ENCODE measurements at places on chromosomes 16 and 17.

DNA sequence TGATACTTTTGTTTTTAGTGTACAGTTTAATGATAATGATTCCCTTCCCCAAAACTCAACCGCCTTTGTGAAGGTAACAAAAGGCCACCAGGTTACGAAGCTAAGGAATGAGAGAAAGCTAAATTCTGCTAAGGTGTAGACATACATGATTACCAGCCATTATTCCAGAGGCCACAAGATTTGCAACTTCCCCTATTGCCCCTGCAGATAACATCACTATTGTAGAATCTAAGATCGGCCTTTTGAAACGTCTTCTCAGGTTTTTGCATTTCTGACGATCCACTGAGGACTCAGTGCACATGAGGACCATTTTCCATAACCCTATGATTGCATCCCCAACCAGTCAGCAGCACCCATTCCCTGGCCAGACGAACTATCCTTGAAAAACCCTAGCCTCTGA is 33.9 kb upstream of the SNN start:
- no peak for DNase-seq

DNA sequence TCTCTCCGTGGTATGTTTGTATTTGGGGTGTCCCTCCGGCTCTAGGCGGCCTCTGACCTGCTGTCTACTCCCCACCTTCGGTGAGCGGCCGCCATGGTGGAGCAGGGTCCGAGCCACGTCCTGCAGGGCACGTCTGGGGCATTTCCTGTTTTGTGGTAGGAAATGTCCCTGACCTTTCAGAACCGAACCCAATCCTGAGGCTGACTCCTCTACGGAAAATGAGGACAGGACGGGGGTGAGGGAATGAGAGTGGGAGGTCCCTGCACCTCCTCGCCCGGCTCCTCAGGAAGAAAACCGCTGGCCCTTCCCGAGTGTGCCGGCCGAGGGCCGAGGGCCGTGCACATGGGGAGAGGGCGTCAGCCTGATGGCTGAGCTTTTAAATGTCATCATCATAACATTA is 45.8 kb downstream of the WDR45B start:
- DNase-seq: no peak

DNA sequence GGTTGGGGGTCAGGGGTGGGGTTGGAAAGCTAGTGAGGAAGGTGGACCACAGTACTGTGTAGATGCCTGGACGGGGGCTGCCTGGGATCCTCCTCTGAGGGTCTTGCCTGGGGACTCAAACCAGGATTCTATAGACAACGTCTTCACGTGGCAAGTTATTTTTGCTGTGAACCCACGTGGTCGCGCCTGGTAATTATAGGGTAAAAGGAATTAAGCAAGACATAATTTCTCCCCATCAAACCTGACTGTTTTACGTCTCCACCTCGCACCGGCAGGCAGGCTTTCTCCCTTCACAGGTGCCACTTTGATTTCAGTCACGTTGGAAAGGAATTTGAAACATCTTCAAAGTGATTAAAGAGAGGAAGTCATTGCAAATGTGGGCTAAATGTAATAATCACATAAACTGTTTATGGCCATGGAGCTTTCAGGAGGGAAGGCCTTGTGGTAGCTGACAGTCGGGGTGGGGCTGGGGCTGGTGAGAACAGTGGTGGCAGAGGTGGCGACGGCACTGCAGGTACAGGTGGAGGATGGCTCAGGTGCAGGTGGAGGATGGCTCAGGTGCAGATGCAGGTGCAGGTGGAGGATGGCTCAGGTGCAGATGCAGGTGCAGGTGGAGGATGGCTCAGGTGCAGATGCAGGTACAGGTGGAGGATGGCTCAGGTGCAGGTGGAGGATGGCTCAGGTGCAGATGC is 197.1 kb upstream of the NLRP1 start:
- DNase-seq: no peak

DNA sequence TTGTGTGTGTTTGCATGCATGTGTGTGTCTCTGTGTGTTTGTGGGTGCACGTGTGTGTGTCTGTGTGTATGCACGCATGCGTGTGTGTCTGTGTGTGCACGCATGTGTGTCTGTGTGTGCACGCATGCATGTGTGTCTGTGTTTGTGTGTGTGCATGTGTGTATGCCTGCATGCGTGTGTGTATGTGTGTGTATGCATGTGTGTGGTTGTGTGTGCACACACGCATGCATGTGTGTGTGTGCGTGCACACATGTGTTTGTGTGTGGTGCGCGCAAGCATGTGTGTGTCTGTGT is 239.9 kb upstream of the TNRC6C start:
- no peak for DNase-seq

- DNase-seq: no peak
Measured at GRCh38 chr17:46977348-46977747, 1.7 kb downstream of the RPRML start.

DNA sequence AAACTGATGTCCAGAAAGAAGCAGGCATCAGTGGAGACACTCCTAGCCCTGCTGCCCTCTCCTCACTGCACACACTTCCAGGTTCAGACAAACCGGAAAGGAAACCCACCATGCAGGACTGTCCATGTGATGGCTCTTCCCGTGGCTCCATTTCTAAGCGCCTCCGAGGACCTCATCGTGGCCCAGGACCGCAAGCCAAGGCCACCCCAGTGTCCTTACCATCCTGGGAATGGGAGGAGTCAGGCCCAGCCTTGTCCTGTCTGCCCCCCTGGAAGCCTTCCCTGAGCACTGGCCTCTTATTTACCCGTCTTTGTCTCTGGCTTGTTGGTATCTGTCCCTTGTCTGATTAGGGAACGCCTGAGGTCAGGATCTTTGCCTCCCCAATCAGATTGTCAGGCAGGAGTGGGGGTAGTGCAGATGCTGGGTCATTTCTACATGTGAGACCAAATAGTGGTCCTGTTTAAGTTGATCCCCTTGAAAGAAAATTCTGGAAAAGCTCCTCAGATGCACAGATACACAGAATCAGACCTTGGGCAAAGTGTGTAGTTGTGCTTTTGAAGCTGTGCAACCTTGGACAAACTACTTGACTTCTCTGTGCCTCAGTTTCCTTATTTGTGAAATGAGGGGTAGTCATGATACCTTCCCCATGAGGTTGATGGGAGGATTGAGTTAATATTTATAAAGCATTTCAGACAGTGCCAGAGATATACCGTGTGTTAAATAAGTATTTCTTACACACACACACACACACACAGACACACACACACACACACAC is 744 bp downstream of the TAC4 start:
- DNase-seq: no peak

GRCh38 chr16:80909720-80910119 is 97.0 kb downstream of the CMC2 start:
- DNase-seq: no peak

GRCh38 chr17:65268832-65269231 is 131.7 kb downstream of the RGS9 start:
- DNase-seq: no peak

GRCh38 chr16:56192986-56193945 is 2.0 kb downstream of the GNAO1 start:
- DNase-seq: no peak

GRCh38 chr16:57305159-57305811 is 20.8 kb upstream of the PLLP start:
- DNase-seq: no peak

- no peak for DNase-seq
Measured at GRCh38 chr16:87765776-87766484, at the start of gene KLHDC4. TSS of gene KLHDC4 (minus strand) at chr16:87765986. CDS start at chr16:87765890, 96 bp downstream.

GRCh38 chr17:50272711-50273653 is 1.3 kb upstream of the TMEM92 start:
- no peak for DNase-seq

GRCh38 chr16:2004795-2005517 is 4.7 kb downstream of the ZNF598 start:
- no peak for DNase-seq

DNA sequence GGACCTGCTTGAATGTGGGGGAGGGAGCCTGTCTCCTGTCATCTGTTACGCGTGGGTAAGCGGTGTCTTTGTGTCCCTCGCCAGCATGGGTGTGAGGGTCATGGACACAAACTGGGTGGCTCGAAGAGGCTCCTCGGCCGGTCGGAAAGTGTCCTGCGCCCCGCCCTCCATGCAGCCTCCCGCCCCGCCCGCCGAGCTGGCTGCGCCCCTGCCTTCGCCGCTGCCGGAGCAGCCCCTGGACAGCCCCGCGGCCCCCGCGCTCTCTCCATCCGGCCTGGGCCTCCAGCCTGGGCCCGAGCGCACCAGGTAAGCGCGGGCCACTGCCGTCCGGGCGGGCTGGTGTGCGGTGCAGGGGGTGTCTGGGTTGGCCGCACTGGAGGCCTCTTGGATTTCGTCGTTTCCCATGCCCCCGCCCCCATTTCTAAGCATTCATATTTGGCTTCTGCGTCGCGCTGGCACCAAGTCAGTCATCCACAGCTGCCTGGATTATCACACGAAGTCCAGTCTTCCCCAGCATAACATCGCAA is 43.8 kb downstream of the ELAC2 start:
- no peak for DNase-seq

GRCh38 chr17:28899212-28899815 is 1.8 kb upstream of the FLOT2 start:
- DNase-seq: no peak

GRCh38 chr17:36149296-36149820 is 27.1 kb downstream of the TBC1D3B start:
- DNase-seq: no peak

DNA sequence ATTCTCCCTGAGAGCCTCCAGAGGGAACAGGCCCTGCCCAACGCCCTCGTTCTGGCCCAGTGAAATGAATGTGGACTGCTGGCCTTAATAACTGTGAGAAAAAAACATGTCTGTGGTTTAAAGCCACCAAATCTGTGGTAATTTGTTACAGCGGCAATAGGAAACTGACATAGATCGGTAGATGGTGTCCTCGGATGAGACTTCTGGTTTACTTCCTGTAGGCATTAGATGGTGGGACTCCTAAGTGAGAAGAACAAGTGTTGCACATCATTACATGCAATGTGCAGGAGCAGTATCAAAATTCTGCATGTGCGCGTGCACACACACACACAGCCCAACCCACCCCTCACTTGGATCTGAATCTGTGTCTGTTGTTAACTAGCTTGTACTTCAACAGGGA is 42.0 kb downstream of the CDK5R1 start:
- DNase-seq: no peak

DNA sequence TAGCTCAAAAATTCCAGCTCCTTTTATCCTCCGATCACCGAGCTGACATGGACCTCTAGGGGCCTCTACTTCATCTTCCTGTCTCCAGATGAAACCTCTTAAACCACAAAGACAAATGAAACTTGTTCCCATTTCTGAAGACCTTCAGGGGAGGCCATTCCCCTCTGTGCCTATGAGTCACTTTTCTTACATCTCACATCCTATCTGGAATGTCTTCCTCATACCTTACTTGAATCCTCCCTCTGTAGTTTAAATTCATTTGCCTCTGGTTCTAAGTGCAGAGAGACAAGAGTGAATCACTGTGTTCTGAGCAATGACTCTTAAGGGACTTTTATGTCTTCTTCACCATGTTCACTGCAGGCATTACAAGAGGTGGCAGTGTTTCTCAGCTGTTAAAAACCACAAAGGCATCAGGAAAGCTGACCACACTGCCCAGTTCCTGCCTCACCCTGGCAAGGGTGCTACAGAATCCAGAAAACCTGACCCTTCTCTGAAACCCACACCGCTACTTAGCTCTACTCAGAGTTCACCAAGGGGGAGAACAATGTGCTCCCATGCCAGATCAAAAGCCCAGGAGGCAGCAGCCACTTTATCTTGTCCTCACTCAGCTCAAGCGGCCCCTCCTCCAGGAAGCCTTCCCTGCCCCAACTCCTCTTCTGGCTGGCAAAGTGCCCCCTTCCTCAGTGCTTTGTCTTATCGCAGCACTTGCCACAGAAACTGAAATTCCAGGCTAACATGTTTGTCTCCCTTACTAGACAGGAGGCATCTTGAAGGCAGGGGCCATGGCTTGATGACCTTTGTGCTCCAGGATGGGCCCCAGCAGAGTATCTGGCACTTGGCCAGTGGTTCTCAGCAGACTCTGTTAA is 6.4 kb downstream of the CUEDC1 start:
- DNase-seq: no peak

DNA sequence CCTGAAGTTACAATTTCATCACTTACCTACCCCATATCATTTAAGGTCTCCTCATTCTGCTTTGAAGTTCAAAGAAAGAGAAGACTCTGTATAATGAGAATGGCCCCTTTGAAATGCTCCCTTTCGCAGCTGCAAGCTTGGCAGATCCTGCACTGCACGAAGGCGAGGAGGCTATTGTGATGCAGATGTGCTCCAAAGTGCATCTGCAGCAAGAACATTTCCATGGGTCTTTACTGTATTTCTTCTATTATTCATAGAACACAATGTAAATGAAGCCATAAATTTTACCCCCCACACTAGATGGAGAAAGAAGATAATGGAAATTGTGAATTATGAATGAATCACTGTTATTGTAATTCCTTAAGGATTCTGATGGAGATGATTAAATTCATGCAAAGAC is 178.7 kb downstream of the CHD9NB start:
- DNase-seq: no peak

DNA sequence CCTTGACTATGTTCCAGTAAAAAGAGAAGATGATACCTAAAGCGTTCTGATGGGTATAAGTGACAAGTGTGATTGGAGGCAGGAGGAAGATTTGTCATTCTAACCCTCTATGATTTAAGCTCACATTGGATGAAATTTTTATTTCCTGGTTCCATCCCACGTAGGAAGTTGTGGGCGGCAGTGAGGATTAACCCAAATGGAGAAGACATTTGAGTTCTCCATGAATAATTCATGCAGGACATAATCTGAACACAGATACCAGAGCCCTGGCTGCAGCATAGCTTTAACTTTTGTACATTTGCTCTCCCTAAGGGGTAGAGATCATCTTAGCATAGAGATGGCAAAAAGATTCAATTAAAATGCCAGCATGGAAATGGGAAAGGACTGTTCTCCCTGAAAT is 146.3 kb downstream of the SLC39A11 start:
- DNase-seq: no peak

DNA sequence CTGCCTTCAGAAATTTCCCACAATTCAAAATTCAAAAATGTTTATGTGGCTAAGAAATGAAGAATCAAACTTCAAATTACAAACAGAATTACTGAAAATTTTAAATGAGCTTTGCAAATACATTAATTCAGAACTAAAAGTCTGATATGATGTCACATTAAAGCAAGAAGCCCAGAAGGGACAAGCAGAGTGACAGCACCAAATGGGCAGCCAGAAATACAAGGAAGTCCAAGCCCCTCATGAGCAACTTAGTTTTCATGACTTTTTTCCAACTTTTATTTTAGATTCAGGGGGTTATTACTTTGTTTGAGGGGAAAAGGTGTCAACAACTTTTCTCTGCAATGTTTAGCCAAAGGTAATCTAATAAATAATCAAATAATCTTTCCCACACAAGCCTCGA is 21.5 kb downstream of the UBE2G1 start:
- no peak for DNase-seq

DNA sequence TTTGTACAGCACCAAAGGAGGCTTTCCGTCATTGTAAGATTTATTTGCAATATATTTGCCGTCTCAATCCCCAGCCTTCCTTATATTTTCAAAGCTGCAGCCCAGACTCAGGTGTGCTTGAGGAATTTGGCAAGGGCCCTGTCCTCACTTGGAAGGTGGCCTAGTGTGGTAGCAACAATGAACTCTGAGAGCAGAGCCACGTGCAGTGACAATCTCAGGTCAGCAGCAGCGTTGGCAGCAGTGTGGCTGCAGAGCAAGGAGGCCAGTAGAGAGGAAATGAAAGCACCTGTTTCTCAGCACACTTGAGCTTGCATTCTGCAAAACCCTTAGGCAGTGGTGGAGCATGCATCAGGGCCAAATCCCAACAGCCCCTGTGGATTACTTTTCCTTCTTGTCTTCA is 613.5 kb downstream of the RBFOX1 start:
- DNase-seq: no peak

- no peak for DNase-seq
Measured at GRCh38 chr16:49645263-49645662, 210.6 kb downstream of the ZNF423 start.

- DNase-seq: no peak
Measured at GRCh38 chr16:58442547-58442946, 50.3 kb downstream of the GINS3 start.
